ENCODE measurements at places on chromosomes 3 and 15.

GRCh38 chr3:43994657-43995546, 246.8 kb upstream of the TOPAZ1 start:
- DNase-seq: peak; percentile 79

GRCh38 chr3:1087066-1087560, 5.7 kb upstream of the CNTN6 start:
- DNase-seq: peak; percentile 7

- DNase-seq: no peak
Observed at GRCh38 chr3:105093371-105094252, 273.1 kb upstream of the ALCAM start.

GRCh38 chr3:195788711-195789581, 22.8 kb downstream of the MUC4 start:
- DNase-seq: no peak

DNA sequence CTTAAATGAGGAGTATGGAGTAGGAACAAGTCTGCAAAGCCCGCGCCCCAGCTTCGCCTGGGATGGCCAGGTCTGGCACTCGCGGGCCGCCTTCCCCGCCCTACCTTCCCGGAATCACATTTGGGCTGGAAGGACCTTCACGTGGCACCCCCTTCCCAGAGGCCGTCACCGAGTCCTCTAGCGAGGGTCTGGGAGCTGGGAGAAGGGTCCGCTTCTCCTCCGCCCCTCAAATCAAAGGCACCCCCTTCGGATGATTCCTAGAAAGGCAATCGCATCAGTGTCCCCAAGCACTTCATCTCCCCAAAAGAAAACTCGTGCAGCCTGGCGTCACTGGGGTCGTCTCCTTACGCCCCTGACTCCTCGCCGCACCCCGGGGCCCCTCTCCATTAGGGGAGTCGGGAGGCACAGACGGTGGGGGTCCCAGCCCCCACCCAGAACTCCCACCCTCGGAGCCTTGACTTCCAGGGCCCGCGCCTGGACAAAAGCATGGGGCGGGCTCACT, 380 bp downstream of the MYLK start:
- no peak for DNase-seq

DNA sequence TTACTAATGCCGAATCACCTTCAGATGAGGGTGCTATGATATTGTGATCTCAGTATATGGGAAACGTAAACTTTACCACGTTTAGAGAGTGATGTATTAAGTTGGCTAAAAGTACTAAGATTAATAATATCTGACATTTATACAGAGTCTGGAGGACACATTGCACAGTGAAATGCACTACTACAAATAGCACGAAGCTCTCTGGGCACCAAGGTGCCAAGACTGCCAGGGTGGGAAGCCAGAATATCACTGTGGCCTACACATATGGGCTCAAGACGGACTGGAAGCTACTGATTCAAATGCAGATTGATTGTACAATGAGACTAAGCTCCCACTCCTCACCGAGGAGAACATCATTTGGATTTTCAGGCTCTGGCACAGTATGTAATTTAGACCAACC, 113.3 kb upstream of the LIPC start:
- no peak for DNase-seq

GRCh38 chr15:55775316-55775715, 32.4 kb upstream of the PRTG start:
- DNase-seq: no peak

GRCh38 chr3:117059067-117059955, 349.7 kb downstream of the TUSC7 start:
- DNase-seq: no peak

DNA sequence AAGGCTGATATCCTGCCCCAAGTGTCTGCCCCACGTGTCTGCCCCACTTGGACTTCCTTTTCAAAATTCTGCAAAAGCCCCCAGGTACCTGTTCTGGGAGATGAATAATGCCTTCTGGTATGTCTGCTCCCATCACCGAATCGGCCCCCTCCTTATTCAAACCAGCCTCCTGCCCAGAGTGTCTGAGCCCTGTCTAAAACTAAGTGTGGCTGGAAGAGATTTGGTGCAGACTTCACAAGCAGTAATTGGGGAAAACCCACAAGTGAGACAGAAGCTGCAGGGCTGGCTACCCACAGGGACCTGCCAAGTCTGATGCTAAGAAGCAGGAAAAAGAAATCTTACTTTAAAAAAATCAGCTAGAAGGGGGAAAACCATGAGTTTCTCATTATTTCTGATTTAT, 85.1 kb downstream of the DUT start:
- DNase-seq: no peak

GRCh38 chr3:47057212-47057671, 77.8 kb downstream of the NBEAL2 start:
- no peak for DNase-seq

DNA sequence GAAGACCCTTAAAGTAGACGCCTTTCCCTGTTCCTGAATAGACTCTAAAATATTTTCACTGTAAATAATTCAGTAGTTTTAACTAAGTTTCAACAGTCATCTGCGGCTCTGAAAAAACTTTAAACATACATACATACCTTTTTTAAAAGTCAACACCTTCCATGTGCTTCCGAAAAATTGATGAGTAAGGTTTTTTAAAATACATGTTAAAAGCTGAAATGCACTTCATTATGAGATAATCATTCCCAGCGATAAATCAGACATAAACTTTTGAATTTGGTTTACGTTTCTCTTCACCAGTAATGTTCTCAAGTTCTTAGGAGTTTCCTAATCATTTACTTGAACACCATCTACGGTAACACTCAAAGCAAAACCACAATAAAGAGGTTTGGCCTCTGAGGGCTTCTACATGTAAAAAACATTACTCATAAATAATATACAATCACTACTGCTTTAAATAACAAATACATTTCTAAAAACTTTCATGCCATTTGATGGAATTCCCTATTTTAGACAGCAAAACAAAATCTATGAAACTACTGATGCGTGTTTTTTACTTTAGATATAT, 403.5 kb downstream of the SHQ1 start:
- DNase-seq: no peak

- no peak for DNase-seq
Observed at GRCh38 chr15:38520035-38520434, 44.6 kb downstream of the RASGRP1 start.

DNA sequence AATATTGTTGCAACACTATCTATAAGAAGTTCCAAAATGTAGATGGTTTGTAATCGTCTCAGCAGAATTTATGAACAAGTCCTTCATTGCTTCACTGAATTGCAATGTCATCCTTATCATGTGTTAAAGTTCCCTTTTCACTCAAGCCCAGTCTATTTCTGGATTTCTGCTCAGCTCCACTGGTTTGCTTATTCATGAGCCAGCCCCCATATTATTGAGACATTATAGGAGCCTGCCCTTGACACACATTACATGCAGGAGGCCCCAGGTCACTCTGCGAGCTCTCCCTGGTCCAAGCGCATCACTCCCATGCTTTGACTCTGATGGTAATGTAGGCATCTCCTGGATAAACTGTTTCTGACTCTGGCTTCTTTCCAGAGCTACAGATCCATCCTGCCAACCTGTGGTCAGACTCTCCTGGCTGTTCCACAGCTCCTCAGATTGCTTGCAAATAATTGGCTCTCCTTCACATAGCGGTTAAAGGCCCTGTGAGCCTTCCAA, 56.9 kb downstream of the ABTB1 start:
- DNase-seq: no peak

DNA sequence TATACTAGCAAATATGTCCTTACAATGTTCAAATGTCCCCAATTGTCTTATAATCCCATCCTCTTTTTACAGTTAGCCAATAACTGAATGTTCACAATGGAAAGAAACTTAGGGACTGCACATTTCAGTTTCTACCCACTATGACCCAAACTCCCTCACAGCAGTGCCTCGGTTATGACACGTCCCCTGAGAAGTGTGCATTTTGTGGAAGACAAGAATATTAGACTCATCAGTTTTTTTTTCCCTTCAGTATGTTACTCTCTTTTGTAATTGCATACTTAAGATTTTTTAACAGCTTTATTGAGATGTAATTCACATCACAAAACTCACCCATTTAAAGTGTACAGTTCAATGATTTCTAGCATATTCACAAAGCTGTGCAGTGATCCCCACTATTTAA, 64.8 kb downstream of the IGF2BP2 start:
- no peak for DNase-seq

GRCh38 chr3:144085964-144086363, 114.3 kb downstream of the DIPK2A start:
- DNase-seq: peak; percentile 57

GRCh38 chr15:34514251-34514670, 69.2 kb downstream of the GOLGA8B start:
- DNase-seq: no peak

DNA sequence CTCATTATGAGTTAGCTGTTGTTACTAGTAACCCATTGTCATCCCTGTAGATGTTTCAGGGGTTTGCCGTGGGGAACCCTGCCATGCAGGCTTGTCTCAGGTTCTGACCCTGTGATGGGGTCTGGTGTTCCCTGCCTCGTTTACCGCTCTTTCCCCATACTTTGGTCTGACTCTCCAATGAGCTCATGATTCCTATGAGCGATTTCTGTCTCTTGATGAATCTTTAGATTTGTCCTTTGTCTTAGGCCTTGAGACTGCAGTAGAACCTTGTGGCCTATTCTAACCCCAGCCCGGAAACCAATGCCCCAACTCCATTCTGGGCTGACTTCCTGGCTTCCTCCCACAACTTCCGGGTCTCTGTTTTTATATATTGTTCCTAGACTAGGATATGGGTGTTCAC, 11.3 kb upstream of the IQGAP1 start:
- no peak for DNase-seq

GRCh38 chr3:10463533-10464434, 41.6 kb downstream of the ATP2B2 start:
- DNase-seq: no peak
